ENCODE measurements at places on chromosomes 11 and 22.

GRCh38 chr11:515131-515530, 8.1 kb upstream of the RNH1 start:
- no peak for DNase-seq

DNA sequence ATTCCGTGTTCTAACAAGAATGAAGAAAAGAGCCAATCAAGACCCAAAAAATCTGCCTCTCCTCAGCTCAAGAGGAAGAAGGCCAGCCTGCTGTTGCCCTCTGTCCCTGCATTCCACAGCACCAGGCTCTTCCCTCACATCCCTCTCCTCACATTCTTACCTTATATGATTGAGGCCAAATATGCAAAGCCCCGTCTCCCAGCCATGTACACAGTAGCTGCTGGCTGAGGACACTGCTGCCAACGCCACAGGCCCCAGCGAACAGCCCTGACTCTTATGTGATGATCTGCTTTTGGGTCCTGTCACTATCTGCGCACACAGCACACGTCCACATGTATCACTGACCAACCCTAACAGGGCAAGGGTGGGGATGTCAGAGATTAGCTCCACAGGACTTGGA, 60.2 kb downstream of the MICAL3 start:
- no peak for DNase-seq

DNA sequence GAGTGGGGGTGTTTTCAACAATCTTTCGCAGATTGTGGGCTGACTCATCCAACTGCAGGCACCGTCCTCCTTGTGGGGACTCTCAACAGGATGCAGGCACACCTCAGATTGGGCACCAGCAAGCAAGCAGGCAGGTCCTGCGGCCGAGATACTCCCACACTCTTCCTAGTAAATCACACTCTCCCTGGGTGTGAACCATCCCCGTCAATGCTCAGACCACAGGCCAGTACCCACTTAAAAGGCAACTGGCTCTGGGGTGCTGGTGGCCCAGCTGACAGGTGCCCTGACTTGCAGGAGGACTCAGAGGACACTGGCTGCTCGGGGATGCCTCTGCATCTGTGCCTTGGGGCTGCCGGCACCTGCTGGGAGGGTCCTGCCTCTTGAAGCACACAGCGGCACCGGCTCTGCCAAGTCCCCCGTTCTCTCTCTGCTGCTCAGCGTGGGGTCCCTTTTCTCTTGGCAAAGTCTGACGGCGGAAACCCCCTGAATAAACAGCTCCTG, 282.5 kb downstream of the CTTN start:
- DNase-seq, result no peak

DNA sequence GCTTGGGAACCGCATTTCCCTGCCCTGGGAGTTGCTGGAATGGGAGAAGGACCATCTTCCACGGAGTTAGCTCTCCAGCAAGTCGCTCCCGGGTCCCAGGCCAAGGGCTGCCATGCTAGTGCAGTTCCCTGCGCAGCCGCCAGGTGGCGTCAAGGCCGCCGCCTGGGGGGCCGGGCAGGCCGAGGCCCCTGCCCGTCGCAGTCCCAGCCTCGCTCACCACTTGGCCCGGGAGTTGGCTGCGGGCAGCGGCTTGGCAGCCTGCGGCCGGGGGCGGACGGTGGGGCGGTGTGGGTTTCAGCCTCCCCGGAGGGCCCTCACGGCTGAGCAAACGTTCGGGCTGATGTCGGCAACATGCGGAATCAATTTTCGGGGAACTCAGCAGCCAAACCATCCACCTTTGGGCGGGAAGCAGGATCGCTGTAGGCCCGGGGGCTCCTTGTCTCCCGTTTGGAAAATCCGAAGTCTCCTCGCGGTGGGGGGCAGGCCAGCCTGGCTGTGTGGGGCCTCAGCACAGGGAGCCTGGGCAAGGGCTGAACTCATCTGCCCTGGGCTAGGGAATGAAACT, 415.1 kb downstream of the SOX6 start:
- DNase-seq, result no peak

GRCh38 chr11:45168366-45169130, 22.1 kb downstream of the PRDM11 start:
- no peak for DNase-seq

GRCh38 chr11:111097191-111097590, 148.3 kb upstream of the POU2AF2 start:
- no peak for DNase-seq

- DNase-seq, result no peak
Measured at GRCh38 chr11:60854140-60854846, 1.5 kb downstream of the PTGDR2 start.

GRCh38 chr11:116478205-116478604, 294.6 kb downstream of the BUD13 start:
- no peak for DNase-seq

DNA sequence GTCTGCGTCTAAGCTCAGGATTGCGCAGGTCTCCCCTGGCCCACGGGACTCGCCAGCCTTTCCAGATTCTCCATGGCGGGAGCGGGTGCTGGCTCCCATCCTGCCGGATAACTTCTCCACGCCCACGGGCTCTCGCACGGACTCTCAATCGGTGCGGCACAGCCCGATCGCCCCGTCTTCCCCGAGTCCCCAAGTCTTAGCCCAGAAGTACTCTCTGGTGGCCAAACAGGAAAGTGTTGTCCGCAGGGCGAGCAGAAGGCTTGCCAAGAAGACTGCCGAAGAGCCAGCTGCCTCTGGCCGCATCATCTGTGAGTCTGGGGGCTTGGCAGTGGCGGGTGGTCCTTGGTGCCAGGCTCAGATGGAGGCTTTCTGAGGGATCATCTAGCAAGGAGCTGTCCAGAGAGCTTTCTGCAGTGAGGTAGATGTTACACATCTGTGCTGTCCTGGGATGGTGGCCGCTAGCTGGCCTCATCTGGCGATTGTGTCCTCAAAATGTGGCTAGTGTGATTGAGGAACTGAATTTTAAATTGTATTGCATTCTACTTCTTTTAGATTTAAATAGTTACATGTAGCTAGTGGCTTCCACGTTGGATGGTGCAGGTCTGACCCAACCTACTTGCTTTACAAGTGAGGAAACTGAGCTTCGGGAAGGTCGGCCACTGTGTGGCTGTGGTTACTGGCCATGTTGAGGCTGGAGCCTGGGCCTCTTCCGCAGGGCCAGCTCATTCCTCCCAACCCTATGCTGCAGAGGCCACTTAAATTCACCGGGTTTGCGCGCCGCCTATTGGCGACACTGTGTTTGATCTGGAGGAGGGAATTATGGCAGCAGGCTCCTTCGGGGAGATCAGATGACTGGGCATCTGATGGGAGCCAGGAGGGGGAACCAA, 6.7 kb downstream of the INCENP start:
- no peak for DNase-seq

- DNase-seq, result no peak
Measured at GRCh38 chr11:20824773-20825172, 155.4 kb downstream of the NELL1 start.

DNA sequence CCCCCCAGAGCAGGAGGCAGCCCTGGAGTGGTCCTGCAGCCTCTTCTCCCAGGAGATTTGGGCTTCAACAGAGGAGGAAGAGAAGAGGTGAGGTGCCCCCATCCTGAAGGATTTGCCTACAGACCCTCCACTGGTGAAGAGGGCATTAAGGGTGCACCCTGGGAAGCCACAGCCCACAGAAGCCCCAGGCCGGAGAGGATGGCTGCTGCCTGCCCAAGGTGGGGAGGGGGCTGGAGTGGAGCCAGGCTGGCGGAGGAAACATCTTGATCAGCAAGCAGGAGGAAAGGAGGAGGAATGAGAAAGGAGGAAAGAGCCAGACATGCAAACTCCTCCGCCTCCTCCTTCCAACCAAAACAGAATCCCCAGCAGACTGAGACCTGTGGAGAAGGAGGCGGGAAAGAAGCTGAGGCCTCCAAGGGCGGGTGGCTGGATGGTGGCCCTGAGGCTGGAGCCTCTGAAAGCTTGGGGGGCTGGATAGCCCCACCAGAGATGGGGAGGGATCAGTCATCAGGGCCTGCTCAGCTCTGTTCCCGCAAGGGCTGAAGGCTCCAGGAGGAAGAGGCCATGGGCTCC, 31.3 kb downstream of the ARRB1 start:
- no peak for DNase-seq

DNA sequence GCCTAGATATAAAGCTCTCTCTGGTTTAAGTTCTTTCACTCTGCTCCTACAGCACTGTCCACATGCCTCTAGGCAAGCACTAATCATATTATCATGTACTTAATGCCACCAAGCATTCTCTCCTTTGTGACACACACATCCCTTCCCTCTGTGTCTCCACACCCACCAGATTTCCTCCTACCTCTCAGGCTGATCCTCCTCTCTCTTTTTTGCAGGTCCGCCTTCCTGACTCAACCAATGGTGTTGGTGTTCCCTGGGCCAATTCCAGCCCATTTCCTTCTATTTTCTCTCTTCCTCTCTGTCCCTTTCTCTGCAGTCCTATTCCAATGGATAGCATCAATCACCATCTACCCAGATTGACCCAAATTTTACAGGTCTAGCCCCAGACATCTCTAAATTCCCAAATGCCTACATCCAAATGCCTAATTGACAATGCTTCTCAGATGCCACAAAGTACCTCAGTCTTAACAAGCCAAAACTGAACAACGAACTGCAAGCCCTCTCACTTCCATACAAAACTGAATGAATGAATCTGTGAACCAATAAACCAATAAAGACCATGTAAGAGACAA, 504 bp upstream of the ZNF215 start:
- DNase-seq, result no peak

DNA sequence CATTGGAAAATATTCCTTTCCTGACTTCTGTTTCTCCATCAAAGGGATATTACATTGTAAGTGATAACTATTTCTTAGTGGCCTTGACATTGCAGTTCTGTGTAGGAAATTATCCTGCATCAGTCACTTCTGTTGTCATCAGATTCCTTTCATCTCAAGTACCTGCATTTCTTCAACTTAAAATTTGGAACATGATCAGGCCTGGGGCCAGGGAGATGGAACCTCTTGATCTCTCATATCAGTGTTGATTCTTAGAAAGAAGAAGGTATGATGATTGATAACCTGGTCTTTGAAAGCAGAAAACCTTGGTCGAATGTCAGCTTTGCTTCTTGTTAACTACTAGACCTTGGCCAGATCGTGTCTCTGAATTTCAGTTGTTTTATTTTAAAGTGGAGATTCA, 93.6 kb downstream of the NAV2 start:
- DNase-seq, result no peak

GRCh38 chr22:24128631-24129262, 52.5 kb upstream of the SUSD2 start:
- no peak for DNase-seq

- no peak for DNase-seq
Measured at GRCh38 chr11:133078591-133079404, 453.5 kb downstream of the OPCML start.

DNA sequence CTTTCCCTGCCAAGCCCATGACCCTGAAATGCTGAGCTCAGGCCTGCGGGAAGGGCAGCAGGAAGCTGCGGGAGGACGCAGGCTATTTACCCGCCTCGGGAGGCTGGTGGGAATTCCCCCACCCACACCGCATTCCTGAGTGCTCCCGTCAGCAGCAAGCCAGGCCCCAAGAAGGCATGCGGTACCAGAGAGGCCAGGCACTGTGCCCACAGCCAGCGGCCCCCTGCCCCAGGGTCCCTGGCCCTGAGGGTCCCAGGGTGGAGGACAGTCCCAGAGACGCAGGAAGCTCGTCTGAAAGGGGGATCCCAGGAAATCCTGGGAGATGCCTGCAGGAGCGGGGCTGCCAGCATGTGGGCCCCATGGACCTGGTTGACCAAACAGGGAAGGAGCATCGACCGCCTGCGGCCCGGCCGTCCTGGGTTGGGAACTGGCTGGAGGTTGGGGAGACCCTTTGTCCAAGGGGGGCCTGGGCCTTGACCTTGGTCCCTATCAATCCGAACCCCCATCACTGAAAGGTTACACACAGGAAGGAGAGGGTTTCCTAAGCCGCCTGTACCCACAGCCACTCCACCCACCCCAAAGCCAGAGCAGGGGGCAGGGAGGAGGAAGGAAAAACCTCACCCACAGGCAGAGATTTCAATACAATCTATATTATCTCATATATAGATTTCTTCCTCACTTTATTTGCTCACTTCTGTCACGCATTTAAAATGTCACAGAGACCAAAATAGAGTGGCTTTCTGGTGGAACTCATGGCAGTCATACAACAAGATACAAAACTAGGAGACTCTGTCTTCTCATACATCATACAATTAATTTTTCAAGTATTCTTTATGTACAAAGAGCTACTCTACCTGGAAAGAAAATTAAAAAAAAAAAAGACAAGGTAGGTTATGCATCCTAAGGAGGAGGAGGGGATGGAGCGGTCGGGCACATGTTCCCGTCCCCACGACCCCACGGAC, 17.1 kb downstream of the MAFF start:
- DNase-seq, result no peak

GRCh38 chr22:27677905-27678458, 123.6 kb downstream of the MN1 start:
- DNase-seq, result no peak

DNA sequence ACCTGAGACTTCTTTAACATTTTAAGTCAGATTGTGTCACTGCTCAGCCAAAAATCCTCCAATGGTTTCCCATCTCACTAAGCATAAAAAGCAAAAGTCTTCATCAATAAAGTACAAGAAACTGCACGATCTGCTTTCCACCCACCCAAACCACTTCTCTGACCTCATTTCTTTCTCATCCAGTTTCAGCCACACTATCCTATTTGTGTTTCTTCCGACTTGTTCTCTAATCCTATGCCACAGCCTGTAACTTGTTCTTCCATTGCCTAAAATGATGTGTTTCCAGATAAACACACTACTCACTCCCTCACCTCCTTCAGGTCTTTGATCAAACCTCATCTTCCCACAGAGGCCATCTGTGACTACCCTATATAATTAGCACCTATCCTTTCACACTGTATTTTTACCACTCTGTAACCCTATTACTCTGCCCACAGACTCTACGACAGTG, 28.4 kb downstream of the ARHGAP32 start:
- DNase-seq, result no peak

GRCh38 chr22:17824457-17824856, 50.2 kb upstream of the BID start:
- DNase-seq, result no peak

GRCh38 chr11:5847711-5848110, 6.0 kb upstream of the OR52E6 start:
- DNase-seq, result no peak

- DNase-seq, result no peak
Measured at GRCh38 chr11:133563505-133564025, 31.3 kb upstream of the OPCML start.

DNA sequence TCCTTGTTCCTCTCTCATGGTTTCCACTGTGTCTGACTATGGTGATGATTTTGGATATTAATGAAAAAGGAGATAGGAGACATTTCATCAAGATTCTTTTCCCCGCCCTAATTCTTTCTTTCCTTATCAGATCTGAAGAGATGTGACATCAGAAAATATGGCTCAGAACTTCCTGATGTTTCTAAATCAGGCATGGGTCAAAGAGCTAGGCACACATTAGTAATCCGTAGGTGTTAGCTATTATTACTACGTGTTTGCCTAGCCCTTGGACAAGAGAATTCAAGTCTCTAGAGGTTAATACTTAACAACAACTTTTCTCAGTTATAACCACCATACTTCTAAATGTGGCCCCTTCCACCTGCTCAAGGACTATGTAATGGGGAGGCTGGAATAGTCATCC, 5.8 kb downstream of the JOSD1 start:
- DNase-seq, result no peak

- no peak for DNase-seq
Measured at GRCh38 chr22:41576877-41577276, 12.8 kb downstream of the PMM1 start.

GRCh38 chr11:114120606-114121005, 61.1 kb downstream of the ZBTB16 start:
- no peak for DNase-seq

All from stimulated activated CD8-positive, alpha-beta memory T cell treated with anti-CD3 and anti-CD28 coated beads, Interleukin-4, amount 100 ng/mL, for 1 hour (primary cell).